ENCODE measurements at places on chromosomes 4 and X. TPM values are rescaled to one million over a fixed set of nuclear protein-coding genes. Genes with fewer than 3 reads are reported as not detected.
A peak's percentile ranks its signal among the peaks of the same experiment; 100 is the strongest.

DNA sequence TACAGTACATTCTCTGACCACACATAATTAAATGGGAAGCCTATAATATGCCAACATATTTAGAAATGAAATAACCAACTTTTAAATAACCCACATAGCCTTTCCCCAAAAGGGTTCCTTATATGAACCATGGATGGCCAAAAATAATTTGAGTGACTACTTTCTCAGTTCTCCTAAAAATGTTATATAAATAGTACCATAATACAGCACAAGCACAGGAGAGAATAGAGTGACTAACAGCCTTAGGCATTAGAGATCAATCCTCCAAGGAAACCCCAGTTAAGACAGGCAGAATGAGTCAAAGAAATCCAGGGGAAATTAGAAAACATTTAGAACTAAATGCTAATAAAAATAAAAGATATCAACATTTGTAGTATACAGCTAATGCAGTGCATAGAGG lies 50.2 kb downstream of the ANKRD17 start:
- no peak for DNase-seq

- no peak for DNase-seq
These were observed 120.5 kb upstream of the WDR1 start for GRCh38 chr4:10237131-10237530.

- no peak for DNase-seq
These were observed 38.7 kb upstream of the SH3KBP1 start for GRCh38 chrX:19926095-19926494.

Gene SERPINA7
- total RNA-seq = not detected

Gene USP26
- total RNA-seq = 5.8 TPM

- DNase-seq = peak; percentile 40
These were observed 40.1 kb upstream of the HELT start for GRCh38 chr4:184978211-184978610.

- DNase-seq = no peak
These were observed 34.3 kb upstream of the GRPR start for GRCh38 chrX:16089086-16089485.

- no peak for DNase-seq
These were observed 362.4 kb downstream of the PPP3CA start for GRCh38 chr4:100984901-100985300.
